ENCODE measurements at places on chromosomes 2 and 18.

- no peak for DNase-seq
Observed at GRCh38 chr2:45938649-45939511, 287.4 kb downstream of the PRKCE start.

DNA sequence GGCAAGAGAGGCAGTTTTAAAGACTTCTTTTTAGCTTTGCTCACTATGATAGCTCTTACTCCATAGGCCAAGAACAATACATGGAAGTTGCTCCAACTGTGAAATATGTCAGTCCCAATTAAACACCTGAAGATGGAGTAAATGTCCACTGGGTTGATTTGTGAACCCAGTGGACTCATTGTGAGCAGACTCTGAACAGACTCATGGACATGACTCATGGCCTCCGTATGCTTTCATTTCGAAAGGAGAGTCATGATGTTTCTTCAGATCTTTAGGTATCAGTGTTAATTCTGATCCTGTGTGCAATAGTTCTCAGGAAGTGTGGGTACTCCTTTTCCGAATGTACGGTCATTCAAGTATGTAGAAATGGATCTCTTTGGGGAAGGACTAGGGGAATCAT lies 5.4 kb upstream of the CWC22 start:
- no peak for DNase-seq

- no peak for DNase-seq
Observed at GRCh38 chr2:5410991-5411700, 281.0 kb upstream of the SOX11 start.

- no peak for DNase-seq
Observed at GRCh38 chr2:14424478-14425390, 207.8 kb upstream of the LRATD1 start.
